ENCODE measurements at places on chromosomes 16 and 17.

- no peak for DNase-seq
Measured at GRCh38 chr16:49459953-49460735, 86.5 kb downstream of the C16orf78 start.

DNA sequence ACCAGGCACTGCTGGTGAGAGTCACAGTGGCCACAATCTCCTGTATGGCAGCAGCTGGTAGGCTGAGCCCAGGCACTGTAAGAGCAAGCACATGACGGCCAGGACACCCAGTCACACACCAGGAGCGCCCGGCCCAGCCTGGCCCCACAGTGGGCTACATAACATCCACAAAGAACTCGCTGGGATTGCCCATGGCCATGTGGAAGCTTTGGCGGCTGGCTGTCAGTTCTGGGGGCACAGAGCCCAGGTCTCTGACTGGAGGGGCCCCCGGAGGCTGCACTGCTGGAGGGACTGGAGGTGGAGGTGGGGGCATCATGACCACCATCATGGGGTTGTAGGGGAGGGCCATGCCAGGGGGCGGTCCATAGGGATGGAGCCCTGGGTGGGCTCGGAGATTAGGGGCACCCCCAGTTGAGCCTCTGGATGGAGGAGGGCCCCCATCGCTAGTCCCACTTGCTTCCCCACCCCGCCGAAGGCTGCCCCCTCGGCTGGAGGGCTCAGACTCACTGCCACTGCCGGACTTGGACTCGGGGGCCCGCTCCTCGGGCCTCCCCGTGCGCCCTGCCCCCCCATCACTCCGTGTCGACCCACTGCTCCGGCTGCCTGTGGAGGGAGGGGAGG, 6.1 kb downstream of the ACADVL start:
- DNase-seq = no peak

DNA sequence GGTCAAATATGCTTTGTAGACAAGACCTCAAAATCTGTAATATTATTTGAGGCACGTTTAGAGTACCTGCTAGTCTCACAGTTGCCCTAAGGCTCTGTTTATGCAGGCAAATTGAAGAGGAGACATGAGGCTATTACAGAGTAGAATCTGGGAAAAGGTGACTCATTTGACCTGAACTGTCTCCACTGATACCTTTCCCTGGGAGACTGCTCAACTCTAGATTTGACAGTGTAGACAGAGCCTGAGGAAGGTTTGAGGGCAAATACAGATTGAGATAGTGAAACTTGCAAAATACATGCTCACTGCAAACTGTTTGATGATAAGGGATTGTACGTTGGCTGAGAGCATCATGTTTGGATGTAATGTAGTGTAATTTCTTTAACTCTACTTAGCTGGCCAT, 1266.6 kb upstream of the CDH8 start:
- no peak for DNase-seq

DNA sequence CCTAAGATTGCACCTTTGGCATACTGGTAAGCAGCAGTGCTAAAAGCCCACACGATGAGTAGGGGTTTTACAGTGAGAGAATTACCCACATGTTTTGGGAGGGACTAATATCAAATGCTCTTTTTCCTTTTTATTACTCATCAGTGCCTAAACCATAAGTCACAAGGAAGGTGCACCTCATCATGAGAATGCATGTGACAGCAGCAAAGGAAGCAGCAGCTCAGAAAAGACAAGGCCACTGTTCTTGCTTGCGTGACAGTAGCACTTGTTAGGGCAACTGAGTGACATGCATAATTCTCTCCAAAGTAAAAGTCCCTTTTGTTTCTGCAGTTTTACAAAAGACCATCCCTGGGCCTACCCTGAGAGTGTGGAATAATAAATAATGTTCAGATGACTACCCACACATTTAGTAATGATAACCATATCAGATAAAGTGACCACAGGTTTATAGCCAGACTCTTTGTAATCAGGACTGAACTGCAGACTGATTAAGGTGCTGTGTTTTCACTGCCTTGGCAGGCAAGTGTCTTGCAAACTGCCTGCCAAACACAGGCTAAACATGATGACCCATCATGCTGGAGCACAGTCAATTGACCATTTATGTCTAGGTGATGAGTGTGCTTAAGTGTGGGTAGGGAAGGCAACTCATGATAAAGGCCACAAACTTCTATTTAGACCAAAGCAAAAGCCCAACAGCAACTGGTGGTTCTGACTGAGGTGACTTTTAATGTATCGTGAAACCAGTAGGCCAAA, 1751.4 kb downstream of the TP53TG3F start:
- no peak for DNase-seq

DNA sequence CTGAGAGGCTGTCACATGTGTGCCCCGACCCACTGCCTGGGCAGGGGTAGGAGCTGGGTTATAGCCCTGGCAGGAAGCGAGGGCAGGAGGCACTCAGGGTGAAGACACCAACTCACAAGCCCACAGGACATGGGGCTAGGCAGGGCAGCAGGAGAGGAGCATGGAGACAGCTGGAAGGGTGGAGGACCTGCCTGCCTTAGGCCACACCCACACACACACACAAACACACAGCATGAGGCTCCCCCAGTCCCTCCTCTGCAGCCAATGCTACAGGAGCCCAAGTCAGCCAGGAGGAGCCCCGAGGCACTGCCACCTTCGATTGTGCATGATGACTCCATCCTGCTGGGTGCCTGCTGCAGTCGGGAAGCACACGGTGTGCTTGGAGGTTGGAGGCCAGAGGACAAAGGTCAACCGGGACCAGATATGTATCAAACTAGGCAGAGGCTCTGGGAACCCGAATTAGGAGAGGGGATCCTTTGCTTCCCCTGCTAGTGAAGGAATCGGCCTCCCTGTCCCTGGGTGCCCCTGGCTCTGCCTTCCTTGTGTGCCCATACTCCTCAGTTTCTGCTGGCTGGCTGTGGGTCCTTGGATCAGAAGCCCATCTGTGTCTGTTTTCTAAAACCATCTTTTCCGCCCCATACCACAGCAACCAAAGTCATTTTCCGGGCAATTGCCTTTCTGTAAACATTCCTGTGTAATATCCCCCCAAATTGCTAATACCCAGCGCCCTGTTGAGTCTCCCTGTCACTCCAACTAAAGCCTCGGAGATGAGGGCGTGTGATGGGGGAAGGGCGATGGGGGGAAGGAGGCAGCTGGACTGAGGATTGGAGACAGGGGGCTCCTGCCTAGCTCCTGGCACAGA, 20.5 kb downstream of the SRCIN1 start:
- no peak for DNase-seq

DNA sequence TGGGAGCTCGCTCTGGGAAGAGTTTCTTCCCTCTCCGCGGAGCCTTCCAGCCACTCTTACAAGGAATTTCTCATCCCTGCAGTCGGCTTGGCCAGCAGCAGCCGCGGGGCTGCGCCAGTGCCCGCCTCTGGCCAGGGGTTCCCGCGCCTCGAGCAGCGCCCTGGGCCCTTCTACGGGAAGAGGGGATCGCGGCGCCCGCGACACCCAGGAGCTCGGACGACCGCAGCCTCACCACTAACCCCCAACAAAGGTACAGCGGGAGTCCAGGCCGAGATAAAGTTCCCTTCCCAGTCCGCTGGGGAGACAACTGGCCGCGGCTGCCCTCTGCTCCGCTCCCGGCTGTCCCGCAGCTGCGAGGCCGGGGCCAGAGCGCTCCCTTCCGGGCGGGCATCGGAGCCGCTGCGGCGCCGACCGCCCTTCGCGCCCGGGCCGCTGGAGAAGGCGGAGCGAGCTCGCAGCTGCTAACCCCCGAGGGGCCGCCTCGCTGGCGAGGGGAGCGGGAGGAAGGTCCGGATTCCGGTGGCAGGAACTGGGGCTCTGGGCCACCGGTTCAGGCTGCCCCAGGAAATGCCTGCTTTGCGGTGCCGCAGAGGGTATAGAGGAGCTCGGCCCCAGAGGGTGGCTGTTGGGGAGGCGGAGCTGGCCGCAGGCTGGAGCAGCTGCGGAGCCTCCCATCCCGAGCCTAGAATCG, 3.6 kb upstream of the HS3ST3B1 start:
- peak; percentile 40 for DNase-seq

DNA sequence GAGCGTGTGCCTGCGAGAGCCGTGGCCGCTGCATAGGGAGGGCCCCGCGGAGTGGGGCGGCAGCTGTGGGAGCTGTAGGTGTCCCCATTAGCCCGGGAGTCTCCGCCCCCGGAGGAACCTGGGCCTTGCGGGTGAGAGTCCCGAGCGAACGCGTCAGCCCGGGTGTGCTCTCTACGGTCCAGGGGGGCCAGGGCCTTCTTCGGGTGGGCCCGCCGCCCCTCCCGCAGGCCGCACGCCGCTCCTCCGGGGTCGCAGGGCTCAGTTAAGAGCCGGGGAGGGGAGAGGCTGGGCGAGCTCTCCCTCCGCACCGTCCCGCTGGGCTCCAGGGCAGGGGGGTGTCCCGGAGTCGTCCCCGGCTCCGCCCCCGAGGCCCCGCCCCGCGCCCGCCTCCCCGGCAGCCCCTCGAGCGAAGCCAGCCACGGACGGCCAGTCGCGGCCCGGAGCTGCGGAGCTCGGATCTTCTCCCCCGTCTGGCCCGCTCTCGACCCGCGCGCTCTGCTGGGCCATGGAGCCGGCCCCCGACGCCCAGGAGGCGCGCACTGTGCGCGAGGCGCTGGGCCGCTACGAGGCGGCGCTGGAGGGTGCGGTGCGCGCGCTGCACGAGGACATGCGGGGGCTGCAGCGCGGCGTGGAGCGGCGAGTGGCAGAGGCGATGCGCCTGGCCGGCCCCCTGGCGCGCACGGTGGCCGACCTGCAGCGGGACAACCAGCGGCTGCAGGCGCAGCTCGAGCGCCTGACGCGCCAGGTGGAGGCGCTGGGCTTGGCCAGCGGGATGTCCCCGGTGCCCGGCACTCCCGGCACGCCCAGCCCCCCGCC, at the start of gene SMTNL2:
SMTNL2 (plus strand) TSS at position 429 of the 816 bp plus-strand sequence; CDS start at position 506, 77 bp downstream.
- peak; percentile 21 for DNase-seq

GRCh38 chr16:54883358-54883757, 47.3 kb upstream of the IRX5 start:
- DNase-seq = no peak

DNA sequence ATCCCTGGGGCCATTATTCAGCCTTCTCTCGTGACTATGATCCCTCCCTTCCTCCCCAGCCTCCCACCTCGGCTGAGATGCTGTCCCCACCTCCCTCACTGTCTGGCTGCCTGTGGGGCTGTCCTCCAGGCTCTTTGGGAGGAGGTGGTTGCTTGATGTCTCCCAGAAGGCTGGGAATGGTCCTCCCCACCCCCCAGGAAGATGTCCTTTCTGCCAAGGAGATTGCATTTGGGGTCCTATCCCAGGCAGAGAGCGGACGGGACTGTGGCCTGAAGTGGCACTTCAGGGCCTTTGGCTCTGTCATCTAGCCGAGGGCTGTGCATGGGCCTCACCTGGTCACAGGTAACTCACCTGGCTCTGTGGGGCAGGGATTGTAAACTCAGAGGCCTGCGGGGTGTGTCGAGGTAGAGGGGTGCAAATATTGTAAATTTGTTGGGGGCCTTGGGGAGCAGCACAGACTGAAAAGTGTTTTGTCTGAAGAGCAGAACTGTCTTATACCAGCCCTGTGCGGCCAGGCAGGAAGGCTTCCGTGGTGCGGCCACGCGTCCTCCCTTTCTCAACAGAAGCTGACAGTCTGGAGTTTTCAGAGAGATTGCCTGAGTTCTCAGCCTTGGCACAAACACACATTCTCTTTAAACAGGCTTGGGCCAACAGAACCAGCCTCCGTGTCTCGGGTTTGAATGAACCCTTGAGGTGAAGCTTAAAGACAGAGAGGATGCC, 177.9 kb downstream of the SEC14L1 start:
- DNase-seq = no peak

DNA sequence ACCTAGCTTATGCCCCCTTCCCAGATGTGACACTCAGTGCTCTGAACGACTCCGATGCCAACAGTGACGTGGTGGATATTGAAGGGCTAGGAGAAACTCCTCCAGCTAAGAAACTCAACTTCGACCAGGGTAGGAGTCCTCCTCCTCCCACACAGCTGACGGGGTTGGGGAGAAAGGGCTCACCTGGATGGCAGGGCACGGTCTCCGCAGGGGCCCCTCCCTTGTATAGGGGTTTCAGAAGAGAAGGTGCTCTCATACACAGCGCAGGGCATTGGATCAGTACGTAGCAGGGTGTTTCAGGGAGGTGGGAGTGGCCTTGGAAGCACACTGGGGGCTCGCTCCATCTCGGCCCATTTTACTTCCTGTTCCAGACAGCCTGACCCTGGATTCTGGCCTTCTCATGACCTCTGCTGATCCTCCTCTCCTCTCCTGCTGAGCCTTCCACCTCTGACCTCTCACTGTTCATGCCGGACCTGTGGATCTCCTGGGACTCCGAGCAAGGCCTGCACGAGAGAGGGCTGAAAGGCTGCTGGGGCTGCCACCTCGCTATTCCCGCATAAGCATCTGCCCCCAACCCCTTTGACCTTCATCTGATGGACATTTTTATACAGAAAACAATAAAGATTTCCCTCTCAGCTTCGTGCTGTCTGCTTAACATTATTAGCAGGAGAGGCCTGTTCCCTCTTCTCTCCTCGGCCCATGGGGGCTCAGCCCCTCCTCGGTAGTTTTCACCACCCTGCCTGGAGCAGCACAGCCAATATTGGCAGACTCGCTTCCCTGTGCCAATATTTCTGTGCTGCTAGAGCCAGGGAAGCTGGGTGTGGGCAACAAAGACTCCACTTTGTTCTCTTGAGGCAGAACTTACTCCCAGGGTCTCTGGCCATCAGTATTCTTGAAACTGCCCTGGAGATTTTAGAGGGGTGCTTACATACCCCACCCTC, 4.7 kb downstream of the RNASEK start:
- no peak for DNase-seq

- DNase-seq = no peak
Measured at GRCh38 chr16:2595393-2596205, 57.8 kb downstream of the PDPK1 start.

DNA sequence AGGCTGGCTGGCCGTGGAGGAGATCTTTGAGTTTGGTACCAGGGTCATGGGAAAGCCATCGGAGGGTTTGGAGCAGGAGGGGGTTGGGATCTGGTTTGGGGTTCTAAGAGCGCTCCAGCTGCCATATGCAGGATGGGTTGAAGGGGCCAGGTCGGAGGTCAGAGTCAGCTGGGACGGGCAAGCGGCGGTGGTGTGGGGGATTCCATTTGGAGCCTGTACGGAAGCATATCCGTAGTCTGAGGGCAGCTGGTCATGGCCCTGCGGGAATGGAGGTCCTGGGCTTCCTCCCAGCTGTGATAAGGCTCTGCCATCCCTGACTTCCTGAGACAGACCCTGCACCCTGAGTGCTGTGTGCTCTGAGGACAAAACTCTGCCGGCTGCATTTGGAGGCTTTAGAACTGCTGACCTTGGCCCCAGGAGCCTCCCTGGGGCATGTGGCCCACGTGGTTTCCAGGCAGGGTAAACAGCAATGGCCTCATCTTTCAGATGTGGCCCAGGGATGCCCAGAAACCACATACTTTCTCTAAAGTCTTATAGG, 46.5 kb downstream of the ATP2C2 start:
- DNase-seq = no peak

GRCh38 chr16:48432136-48432535, 46.9 kb upstream of the SIAH1 start:
- no peak for DNase-seq

DNA sequence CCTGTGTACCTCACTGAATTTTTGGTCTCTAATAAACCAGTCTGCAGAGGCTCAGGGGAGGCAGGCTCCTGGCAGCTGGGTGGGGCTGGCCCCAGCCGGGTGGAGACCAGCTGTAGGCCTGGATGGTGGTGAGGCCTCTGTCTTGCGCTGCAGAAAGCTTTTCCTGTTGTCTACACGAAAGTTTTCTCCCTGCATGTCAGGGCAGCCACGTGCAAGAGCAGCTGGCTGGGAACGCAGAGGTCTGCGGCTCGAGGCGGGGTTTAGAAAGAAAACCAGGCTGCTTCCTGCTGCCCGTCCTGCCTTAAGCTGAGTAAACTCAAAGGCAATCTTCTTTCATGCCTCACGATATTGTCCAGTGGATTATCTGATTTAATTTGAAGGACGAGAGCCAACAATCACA, 2.4 kb downstream of the SERPINF1 start:
- peak; percentile 40 for DNase-seq

Data from activated CD4-positive, alpha-beta T cell treated with anti-CD3 and anti-CD28 coated beads, Interleukin-2, amount 50 U/mL, for 48 hours (primary cell).